ENCODE measurements at places on chromosomes 12 and 14.

GRCh38 chr14:29734732-29735131 is 192.9 kb downstream of the PRKD1 start:
- no peak for DNase-seq

DNA sequence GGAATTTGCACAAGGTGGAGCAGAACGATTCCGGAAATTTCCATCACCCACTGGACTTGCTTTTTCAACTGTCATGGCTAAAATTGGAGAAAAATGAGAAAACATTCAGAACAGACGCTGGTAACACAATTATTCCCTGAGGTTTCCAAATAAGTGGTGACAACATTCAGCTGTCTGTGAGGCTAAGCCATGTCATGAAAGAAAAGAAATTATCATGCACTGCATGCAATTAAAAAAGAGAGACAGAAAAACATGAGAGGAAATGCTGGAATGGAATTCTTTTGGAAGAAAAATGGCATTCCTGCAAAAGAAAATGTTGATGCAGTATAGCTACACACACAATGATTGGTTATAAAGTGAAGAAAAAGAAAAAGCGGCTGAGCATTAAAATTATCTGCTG is 87.3 kb downstream of the C2CD5 start:
- DNase-seq: no peak

DNA sequence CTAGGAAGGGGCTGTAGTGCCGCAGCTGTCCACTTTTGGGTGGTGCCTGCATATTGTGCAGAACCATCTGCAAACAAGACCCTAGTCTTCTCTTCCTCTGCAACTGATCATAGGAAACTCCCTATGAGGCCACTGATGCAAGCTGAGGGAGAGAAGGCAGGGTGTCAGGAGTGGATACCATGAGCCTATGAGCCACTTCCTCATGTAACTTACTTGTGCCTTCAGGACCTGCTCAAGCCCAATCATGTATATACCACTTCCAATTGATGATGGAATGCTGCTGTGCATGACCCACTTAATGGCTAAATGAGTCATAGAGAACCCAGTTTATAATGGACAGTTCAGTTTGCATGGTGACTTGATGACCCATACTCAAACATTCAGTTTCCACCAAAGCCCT is 107.9 kb downstream of the ALG10B start:
- DNase-seq: no peak

DNA sequence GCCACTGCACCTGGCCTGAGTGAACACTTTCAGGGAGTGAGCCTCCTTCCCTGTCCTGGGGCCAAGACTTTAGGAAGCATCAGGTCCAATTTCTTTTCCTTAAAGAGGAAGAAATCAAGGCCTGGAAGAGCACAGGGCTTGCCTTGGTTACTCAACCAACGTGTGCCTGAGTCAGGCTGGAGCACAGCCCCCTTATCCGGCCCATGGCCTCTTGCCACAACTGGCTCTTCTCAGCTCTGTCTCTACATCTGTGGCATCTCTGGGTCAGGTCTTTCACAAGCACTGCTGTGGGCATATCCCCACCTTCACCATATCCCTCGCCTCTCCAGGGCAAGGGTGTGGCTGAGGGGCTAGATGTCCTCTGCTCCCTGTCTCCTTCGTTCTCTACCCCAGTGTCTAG is 6.8 kb downstream of the MYH6 start:
- DNase-seq: no peak

DNA sequence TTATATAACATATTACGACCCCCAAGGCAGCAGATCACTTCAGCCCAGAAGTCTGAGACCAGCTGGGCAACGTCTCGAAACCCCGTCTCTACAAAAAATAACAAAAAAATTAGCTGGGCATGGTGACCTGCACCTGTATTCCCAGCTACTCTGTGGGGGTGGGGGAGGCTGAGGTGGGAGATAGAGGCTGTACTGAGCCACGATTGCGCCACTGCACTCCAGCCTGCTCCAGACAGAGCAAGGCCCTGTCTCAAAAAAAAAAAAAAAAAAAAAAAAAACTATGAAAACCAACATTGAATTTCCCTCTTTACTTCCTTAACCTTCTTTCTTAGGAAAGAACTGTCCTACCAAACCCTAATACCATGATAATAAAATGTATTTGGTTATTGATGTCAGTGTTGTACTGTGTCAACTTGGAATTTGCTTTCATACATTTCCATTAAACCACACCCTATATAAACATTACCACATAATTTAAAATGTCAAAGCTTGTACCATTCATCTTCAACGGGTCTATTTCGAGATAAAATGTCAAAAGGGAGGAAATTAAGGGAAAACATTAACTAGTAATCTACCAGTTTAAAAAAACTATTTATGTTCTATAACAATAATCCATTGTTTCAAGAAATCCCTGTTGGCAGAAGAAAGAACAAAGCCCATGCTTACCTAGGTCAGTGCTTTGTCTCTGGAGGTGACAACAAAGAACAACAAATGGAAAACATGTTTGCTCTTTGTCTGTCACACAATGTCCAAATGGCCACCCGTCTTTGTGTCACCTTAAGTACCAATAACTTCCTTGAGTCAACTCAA is 17.4 kb downstream of the GALNT4 start:
- no peak for DNase-seq

DNA sequence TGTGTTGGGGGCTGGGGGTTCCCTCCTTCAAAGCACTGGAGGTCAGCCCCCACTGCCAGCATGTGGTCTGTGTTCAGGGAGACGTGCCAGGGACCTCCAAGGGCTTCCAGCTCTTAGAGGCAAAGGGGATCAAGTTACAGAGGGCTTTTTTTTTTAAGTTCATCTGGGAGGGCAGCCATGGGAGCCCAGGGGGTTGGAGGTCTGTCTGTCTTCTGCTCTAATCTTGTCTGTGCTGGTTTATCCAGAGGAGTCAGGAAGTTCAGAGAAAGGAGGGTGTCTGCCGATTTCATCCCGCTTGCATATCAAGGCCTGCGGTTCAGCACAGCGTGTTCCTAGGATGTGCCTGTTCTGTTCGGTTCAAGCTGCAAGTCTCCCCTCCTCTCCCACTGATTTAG is 72.2 kb downstream of the TMEM132C start:
- DNase-seq: no peak

GRCh38 chr12:6980740-6981139 is 10.0 kb downstream of the EMG1 start:
- no peak for DNase-seq

DNA sequence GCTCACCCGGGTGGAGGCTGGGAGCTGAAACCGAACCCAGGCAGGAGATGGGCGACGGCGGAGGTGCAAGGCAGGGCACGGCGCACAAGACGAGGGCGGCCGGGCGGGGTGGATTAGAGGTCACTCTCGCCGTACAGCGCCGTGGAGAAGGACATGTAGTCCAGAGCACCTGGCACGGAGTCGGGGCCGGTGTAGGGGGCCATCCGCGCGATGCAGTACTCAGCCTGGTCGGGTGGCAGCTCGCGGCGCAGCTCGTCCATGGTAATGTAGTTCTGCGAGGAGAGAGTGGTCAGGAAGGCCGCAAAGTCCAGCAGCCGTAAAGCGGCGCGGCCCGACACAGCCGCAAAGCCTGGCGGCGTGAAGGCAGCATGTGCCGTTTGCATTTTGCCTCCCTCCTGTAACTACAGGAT is 81.9 kb upstream of the ZFP36L1 start:
- no peak for DNase-seq

- DNase-seq: no peak
Measured at GRCh38 chr12:53938326-53939140, at the start of gene HOXC13. Gene HOXC13 (plus strand): TSS chr12:53938831. CDS start chr12:53938907, 76 bp downstream.

DNA sequence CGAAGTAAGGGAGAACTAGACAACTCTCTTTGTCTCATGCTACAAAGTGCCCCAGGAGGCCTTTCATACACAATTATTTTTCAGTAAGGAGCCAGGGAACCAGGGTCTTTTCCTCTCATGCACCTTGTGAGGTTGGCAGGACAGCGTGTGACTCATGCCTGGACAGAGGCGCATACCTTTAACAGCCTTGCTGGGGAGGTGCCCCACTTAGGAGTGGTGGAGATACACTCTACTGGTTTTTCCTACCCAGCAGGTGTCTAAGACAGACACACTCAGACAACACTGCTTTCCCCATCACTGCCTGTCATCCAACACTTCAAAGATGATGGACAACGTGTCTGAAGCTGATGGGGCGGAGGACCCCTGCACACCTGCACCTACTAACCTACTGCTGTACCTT is 49.1 kb downstream of the B4GALNT3 start:
- no peak for DNase-seq
